Effector CD8-positive, alpha-beta T cell (primary cell): ENCODE measurements at places on chromosomes 5 and 9.

GRCh38 chr5:96150007-96150406 is 188.4 kb upstream of the ELL2 start:
- DNase-seq = no peak

GRCh38 chr5:1411099-1411498 is 34.1 kb downstream of the SLC6A3 start:
- DNase-seq = no peak

DNA sequence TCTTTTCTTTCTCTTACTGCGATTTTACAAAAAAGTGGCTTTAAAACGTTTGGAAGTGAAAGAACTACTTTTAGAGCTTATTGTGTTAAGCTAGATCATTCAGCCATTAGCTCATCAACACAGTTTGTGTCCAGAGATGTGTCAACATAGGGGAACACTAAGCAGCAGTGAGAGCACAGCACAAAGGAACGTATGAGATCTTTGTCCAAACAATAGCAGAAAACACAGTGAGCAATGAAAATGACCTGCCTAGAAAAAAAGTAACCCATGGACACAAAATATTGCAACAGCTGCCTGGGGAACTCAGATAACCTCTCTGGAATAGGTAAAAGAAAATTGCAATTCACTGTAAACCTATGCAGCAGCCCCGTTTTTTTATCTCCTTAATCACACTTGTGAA is 372.5 kb downstream of the ARHGEF28 start:
- no peak for DNase-seq

DNA sequence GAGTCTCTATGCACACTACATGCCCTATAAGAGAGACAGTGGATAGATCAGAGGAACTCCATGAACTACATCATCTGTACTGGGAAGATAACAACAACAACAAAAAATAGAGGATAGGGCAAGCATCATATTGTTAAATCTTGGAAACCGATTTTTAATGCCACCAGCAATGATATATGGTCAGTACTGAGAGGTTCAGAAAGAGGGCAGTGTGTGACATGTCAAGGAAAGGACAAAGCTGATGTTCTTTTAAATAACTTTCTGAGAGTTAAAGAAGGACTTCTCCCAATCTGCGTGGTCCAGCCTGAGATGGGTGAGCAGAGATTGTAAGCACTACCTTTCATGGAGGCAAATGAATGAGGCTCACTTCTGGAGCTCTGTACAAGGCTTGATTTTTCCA is 62.0 kb upstream of the PHF24 start:
- no peak for DNase-seq

DNA sequence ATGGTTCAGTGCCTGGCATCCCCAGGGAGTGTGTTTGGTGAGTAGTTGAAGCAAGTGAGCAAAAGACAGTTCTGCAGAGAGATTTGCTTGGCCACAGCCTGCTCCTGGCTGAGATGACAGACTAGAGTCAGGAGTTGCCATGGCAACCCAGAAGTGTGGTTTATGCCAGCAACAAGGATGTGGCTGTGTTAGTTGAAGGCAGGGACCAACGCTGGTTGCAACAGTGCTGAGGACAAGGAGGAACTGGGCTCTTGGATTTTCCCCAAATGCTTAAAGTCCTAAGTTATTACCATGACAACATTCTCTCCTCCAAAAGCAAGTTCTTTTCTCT is 2.7 kb downstream of the NXNL2 start:
- no peak for DNase-seq

DNA sequence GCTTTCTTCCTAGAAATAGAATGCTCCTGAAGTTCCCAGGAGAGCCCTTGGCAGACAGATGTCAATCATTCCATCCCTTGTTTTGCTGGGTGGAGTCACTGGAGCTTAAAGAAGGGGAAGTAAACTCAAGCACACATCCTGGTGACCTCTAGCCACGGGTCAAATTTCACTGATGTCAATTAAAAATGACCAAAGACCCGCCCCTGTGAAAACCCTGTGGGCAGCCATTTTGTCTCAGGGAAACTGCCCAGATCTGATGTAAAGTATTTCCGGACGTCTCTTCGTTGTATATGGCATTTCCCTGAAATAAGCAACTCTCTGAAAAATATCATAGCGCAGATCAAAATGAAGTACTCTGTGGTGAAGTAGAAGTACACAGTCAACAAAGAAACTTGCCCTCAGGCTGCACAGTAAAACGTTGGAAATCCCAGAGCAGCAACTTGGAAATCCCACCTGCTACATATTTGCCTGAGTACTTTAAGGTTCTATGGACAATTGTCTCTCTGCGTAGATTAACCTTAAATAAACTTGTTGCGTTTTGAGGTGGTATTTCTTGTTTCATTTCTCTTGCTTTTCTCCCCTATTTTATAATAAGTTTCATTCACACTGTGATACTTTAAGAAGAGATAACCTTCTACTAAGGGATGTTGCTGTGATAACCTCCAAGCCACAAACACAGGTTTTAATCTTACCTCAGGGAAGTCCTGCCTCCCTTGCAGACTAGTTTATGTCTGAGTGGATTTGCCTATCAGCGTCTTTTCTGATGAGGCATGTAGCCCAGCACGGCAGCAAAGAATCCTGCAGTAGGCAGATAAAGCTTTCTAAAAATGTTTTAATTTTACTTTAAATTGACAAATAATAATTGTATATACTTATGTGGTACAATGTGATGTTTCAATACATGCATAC is 60.9 kb upstream of the PIP5K1B start:
- no peak for DNase-seq

GRCh38 chr9:36566813-36567221 is 5.9 kb upstream of the MELK start:
- no peak for DNase-seq
